ENCODE measurements at places on chromosomes 3 and 15. TPM values are rescaled to one million over a fixed set of nuclear protein-coding genes. Genes with fewer than 3 reads are reported as not detected.

Gene SEMA3B
- total RNA-seq = 24.2 TPM

Gene PLCB2
- 6.9 TPM for total RNA-seq

- DNase-seq = no peak
Measured at GRCh38 chr3:73716418-73716817, 91.7 kb upstream of the PDZRN3 start.

Gene ITIH3
- 38.3 TPM for total RNA-seq
